ENCODE measurements at places on chromosomes 11 and 22.

DNA sequence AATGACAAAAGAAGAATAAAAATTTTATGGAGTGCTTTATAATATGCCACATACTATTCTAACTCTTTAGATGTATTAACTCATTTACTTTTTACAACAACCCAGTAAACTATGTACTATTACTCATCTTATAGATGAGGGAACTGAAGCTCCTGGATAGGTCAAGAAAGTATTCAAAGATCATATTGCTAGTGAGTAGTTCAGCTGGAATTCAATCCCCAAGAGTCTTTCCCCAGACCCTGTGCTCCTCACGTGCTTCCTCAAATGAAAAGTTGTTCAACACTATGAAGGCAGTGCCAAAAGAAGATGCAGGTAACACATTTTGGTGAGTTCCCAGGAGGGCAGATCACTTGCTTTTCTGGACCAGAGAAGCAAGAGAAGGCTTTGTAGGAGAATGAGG, 46.8 kb downstream of the BTG4 start:
- DNase-seq, result no peak

DNA sequence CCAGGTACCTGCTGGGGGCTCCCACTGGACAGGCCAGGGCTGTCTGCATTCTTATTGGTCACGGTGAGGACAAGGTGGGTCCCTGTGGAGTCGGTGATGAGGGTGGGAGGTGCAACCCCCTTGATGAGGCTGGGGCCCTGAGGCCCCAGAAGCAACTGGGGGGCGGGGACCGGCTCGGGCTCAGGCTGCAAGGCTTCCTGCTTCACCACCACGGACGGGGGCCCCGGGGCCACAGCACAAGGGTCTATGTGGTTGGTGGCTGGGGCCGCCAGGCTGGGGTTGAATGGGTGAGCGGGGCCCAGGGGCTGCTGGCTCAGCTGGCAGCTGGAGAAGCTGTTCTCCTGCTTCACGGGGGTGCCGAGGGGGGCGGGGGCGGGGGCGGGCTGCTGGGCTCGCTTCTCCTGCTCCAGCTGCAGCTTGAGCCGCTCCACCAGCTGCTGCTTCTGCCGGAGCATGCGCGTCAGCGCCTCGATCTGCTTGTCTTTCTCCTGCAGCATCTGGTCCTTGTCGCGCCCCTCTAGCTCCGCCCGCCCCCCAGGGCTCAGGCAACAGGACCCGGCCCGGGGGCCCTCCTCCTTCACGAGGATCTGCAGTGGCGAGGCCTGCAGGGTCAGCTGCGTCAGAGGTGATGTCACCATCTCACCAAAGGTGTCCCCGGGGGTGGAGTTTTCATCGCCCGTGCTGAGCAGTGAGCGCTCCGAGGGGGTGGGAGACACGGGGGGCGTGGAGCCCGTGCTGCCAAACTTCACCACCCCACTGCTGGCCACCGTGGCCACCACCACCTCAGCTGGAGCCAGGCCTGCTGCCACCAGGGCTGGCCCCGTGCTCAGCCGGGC, 48.2 kb downstream of the SGSM3 start:
- no peak for DNase-seq

DNA sequence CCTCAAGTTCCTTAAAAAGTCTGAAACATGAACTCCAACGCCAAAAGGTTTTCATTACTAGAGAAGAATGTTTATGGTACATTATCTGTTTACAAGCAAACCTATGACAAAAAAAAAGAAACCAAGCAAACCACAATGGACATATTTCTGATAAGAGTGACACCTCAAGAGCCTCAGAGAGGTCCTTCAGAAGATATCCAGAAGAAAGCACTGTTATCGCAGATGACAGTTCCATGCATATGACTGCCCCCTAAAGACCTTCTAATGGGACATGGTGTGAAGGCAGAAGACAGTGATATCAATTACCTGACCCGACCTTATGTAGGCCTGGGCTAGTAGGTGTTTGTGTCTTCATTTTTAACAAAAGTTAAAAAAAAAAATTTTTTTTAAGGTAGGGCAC, 3.1 kb downstream of the HDHD5 start:
- no peak for DNase-seq

DNA sequence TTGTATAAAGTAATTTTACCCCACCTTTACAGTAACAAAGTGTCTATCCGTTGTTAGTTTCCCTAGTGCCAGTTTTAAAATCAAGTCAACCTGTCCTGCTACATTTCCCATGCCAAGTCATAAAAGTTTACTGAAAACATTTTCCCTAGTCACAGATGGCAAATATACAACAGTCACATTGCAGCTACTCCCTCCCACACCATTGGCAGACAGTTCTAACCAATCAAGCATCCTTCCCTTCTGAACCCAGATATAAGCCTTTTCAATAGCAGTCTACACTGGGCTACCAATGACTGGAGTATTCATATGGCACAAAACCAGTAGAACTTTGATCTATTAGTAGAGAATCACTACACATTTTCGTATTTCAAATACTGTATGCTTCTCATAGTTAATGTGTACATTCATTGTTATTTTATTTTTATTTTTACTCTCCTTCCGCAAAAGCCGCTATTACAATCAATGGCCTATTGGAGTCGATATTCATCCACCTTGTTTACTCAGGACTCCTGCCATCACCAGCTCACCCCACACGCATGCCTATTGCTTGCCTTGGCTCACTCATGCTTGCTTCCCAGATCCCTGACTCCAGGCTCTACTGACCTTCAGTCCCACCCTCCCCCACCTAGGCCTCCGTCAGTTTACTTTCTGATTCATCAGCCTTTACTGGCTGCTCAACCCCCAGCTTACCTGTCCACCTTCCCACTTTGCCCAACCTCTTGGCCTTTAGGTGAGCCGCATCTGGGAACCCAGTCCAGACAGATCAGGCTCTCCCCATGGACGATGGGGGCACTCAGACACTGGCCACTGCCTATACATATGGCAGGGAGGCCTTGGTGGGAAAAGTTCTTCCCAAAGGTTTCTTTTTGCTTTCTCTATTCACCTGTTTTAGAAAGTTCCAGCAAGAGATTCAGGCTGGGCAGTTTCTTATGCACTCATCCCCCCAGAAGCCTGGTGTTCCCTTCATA, 408.4 kb downstream of the SOX6 start:
- no peak for DNase-seq

GRCh38 chr11:93329936-93330445, 551 bp upstream of the DEUP1 start:
- DNase-seq, result no peak

Data from GOT3 (cell line).